NCI-H69 (cell line): ENCODE measurements at places on chromosomes 3 and 15.

DNA sequence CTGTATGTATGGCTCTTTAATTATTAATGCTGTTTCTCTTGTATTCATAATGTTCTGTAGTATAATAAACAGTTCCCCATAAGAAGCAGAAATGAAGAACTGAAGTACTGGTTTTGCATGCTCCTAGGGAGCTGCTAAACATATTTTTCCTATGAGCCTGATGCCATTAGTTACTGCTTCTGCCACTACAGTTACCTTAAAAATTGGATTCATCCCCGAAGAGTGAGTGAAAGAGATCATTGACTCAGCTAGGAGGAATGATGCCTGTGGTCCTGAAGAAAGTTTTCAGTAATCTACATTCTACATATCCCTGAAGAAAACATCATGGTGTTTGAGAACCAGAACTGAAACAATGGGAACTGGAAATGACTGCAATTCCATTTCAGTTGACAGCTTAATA is 37.1 kb upstream of the ST3GAL6 start:
- no peak for DNase-seq

GRCh38 chr3:9697892-9698291 is 5.7 kb upstream of the CPNE9 start:
- DNase-seq = no peak

DNA sequence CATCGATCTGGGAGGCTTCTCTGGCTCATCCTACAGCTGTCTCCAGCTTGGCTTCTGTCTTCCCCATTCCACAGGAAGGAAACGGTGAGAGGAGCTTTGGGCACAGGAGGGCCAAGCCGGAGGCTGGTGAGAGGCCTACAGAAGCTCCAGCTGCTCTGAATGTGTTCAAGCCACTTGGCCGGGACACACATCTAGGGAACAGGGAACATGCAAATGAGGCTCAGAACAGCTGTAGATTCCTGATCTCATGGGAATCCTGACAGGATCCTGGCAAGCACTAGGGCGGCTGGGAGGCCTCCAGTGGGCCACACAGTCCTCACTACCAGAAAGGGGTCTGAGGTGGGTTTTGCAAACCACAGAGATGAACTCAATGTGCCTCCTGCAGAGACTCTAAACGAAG is 13.7 kb downstream of the SEMA5B start:
- no peak for DNase-seq

GRCh38 chr15:76333720-76334437 is 2.7 kb upstream of the ISL2 start:
- DNase-seq = no peak

DNA sequence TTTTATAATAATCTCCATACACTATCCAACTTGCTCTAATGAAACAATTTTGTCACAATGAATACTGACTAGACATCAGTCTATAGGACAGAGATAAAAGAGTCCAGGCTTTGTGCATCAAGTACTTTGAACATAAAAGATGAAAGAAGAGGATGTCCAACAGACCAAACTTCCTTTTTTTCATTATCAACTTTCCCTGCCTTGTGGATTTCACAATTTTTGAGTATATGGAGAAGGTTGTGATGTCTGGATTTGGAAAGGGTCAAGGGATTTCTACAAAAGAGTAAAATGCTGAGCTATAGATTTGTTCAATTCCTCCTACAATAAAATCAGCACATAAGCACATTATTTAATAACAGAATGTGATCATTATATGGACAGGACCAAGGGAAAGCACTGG is 25.7 kb downstream of the CD47 start:
- no peak for DNase-seq

DNA sequence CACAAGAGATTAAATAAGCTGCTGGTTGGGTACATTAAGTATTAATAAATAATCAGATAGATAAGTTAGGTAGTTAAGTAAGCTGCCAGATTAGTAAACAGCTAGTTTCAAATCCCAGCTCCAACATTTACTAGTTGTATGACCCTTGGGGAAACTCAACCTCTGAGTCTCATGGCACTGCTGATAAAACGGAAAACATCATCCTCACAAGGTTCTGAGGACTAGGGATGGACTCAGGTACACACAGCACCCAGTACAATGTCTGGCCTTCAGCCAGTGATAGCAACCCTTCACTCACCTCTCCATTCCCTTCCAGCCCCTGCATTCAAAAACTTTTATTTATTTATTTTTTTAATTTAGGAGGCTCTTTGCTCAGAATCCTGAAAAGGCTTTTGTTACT is 32.3 kb downstream of the B3GNT5 start:
- DNase-seq = peak; percentile 60

- no peak for DNase-seq
Observed at GRCh38 chr3:47612879-47613278, 34.2 kb upstream of the CSPG5 start.

- DNase-seq = no peak
Observed at GRCh38 chr15:70793694-70794093, 30.3 kb upstream of the UACA start.

DNA sequence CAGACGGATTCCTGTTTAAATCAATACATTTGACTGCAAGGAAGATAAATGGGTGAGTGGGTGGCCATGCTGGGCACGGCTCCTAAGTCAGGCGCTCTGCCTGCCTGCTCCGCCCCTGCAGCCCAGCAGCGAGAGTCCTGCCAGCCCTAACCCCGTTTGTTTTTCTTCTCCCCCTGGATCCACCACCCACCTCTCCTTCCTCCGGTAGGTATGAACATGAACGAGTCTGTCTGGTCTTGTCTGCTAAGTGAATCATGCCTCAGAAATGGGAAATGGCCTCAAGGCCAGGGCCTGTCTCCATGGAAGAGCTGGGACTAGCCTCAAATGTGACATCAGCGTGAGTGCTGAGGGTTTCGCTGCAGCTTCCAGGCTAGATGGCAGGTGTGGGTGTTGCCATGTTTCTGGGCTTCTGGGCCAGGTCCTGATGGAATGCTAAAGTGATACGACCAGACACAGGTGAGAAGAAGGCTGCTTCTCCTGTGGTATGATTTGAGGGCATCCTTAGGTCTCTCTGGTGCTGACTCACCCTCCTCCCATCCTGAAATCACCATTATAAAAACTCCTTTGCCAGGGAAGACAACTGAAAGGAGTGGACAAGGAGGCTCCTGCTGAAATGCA is 5.6 kb upstream of the FEM1B start:
- DNase-seq = peak; percentile 27

DNA sequence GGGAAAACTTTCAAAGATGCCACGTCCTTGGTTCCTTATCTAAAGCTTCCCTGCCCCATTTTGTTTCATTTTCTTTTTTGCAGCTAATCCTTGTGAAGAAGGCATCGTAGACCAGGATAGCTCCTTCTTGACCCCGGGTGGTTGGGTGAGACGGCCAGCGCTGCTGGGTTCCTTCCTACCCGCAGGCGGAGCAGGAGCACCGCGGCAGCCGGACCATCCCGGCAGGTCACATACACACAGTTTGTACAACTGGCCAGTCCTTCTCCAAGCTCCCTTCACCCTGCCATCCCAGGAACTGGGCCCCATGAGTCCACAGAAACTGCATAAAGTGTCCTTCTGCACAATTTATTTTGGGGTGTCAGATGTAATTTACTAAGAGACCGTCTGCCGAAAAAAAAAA is 83.9 kb downstream of the MEGF11 start:
- DNase-seq = no peak

- DNase-seq = peak; percentile 31
Observed at GRCh38 chr15:29364426-29365078, 94.9 kb upstream of the NSMCE3 start.

GRCh38 chr3:116770815-116771450 is 61.4 kb downstream of the TUSC7 start:
- DNase-seq = peak; percentile 79

GRCh38 chr15:74752531-74752930 is 3.9 kb downstream of the CYP1A2 start:
- DNase-seq = no peak

- DNase-seq = peak; percentile 17
Observed at GRCh38 chr3:128845119-128845777, 34.2 kb upstream of the ACAD9 start.

DNA sequence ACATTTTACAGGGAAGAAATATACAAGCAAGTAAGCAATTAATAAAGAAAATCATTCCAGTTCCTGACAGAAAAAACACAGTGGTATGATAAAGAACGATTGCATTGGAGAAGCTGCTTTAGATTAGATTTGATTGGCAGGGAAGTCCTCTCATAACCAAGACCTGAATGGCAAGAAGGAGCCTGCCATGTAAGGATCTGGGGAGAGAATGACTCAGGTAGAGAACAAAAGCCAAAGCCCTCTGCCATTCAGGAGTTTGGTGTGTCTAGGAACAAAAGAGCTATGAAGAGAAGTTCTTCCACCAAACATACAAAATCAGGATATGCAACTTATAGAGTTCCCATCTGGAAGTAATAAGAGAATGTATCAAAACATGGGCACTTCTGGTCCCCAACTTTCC is 57.6 kb downstream of the SIDT1 start:
- no peak for DNase-seq

- no peak for DNase-seq
Observed at GRCh38 chr15:55484917-55485672, 22.9 kb downstream of the DNAAF4 start.

DNA sequence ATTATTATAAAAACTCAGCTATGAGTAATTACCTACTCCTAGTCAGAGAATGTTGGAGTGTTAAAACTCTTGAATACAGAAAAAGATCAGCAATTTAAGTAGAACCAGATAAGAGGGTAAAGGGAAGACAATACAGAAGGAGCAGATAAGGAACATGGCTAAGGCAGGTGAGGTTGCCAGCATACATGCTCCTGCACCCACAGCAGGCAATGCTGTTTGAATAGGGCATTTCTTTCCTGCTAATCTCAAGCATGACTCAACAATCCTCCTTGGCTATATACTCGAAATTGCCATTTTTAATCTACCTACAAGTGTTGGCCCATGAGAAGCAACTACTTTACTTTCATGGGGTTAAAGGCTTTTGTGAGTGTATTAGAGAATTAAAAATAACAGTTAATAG is 494.5 kb downstream of the DIPK2A start:
- DNase-seq = peak; percentile 3

- DNase-seq = peak; percentile 1
Observed at GRCh38 chr3:50078622-50079021, 10.1 kb upstream of the RBM5 start.

DNA sequence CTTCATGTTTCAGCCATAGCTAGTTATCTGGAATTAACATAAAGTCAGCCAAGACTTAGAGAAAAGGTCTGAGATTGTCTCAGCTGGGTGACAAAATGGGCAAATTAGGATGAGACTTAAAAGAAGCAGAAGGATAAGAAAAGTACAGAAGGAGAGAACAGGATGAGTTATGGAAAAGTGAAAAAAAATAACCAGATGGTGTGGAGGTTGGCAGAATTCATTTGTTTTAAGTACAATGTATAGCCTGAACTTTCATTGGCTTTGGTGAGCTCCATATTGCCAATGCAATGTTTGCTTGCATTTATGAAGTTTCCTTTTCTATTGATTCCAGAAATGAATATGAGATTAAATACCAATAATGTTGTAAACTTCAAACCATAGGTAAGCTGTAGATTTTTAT is 447.2 kb upstream of the DPH6 start:
- no peak for DNase-seq

GRCh38 chr3:62607287-62608029 is 234.1 kb upstream of the FEZF2 start:
- no peak for DNase-seq

- no peak for DNase-seq
Observed at GRCh38 chr3:197031315-197032285, 2.0 kb upstream of the MELTF start.

GRCh38 chr3:198028718-198029117 is 68.7 kb downstream of the LMLN start:
- no peak for DNase-seq

GRCh38 chr3:18189282-18190050 is 235.7 kb downstream of the SATB1 start:
- peak; percentile 85 for DNase-seq

- DNase-seq = no peak
Observed at GRCh38 chr15:95653361-95653805, 677.1 kb upstream of the NR2F2 start.
